ENCODE measurements at places on chromosomes 6 and 20. TPM values are rescaled to one million over a fixed set of nuclear protein-coding genes. Genes with fewer than 3 reads are reported as not detected.

The CTSA gene
- total RNA-seq, result 82.1 TPM

- no peak for DNase-seq
These were observed 46.8 kb downstream of the MAP7 start for GRCh38 chr6:136503303-136504029.

- DNase-seq, result no peak
These were observed 8.9 kb downstream of the CCM2L start for GRCh38 chr20:32019156-32019510.

DNA sequence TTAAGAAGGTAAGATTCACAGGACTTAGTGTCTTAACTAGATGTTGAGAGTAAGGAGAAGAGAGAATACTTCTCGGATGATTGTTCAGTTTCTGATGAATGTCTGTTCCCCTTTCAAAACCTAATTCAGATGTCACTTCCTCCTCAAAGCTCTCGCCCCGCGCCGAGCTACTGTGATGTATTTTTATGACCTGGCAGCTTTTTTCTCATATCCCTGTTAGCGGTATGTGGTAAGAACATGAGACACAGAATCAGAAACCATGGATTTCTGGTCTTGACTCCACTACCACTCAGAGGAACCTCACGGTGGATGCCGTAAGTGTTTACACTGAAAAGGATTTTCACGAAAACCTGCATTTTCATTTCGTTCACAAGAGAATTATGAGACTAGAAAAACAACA is 48.4 kb downstream of the CEP43 start:
- no peak for DNase-seq

All from CD8-positive, alpha-beta memory T cell (primary cell).